Stimulated activated CD4-positive, alpha-beta T cell treated with anti-CD3 and anti-CD28 coated beads, Interleukin-2, amount 100 ng/mL, for 4 hours (primary cell): ENCODE measurements at places on chromosomes 2 and 18.

GRCh38 chr2:26805241-26805676 is 19.4 kb downstream of the CENPA start:
- no peak for DNase-seq

- no peak for DNase-seq
Measured at GRCh38 chr18:1464444-1465217, 560.0 kb downstream of the ADCYAP1 start.

DNA sequence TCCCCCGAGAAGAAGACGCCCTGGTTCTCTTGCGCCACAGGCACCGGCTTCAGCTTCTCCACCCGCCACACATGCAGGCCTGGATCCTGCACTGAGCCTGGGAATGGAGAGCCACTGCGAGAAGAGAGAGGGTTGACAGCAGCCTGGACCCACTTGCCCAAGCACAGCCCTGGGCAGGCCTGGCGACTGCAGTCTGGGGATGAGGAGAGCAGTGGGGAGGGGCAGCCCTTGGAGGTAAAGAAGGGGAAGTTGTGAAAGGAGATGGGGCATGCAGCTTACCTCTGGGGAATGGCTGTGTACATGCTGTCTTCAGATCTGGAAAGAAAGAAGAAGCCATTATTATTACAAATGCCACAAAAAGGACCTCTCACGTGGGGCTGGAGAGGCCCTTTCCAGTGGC is 8.3 kb downstream of the CAPG start:
- no peak for DNase-seq

- no peak for DNase-seq
Measured at GRCh38 chr2:240480834-240481623, 45.6 kb downstream of the GPC1 start.

DNA sequence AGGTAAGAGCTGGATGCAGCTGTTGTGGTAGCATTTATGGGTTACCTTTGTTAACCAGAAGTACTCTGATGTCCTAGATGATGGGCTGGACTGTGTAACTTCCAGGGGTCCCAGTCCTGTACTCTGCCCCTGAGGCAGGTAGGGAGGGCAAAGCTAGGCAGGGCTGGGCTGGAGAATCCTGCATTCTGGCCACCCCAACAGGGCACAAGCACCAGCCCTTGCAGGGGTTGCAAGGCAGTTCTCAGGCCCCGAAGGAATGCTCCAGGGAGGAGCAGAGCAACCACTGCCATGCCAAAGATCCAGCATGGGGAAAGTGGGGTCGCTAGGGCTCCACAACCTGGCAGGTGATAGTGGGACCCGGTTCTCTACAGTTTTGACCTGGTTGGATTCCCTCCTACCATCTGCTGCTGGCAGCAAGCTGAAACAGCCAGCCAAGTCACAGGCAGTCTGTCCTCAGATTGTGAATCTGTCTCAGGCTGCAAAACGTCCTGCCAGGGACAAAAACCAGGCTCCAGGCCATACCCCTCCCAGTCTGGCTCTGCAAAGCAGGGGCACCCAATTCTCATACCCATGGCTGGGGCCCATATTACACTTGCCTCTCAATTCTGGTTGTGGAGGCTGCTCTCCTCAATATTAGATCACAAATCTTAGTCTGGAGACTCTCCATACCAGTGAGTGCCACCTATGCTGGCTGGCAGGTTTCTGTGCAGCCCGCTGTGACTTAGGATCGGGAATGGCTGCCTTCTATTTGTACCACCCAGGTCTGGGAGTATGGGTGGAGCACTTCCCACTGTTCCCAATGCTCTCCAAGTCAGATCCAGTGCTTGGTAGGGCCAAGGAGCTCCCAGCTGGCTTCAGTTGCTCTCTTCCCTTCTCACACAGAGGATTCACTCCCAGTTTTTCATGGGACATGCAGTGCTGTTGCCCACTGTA is 61.1 kb downstream of the SMCHD1 start:
- DNase-seq = no peak

DNA sequence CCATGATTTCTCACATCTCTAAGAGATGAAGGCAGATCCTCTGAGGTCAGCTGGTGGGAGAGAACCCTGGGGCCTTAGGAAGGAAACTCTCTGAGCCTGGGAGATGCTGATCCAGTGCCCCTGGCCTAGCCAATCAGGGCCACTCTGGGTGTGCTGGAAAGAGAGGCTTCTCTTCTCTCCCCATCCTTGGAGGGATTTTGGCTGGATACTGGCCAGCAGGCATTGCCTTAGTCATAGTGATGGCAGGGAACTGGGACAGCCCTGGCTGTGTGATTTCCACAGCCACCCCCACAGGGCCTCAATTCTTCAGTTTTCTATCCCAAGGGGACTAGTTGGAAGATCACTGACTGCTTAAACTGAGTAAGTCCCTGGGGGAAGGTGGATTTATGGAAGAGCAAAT is 26.6 kb upstream of the PLB1 start:
- DNase-seq = no peak

GRCh38 chr2:174487108-174487819 is 435 bp upstream of the GPR155 start:
- peak; percentile 98 for DNase-seq

GRCh38 chr2:182824056-182824766 is 42.2 kb downstream of the FRZB start:
- no peak for DNase-seq

- DNase-seq = no peak
Measured at GRCh38 chr2:239324456-239324855, 76.4 kb downstream of the HDAC4 start.

- DNase-seq = no peak
Measured at GRCh38 chr2:235017441-235017840, 65.6 kb downstream of the SH3BP4 start.

DNA sequence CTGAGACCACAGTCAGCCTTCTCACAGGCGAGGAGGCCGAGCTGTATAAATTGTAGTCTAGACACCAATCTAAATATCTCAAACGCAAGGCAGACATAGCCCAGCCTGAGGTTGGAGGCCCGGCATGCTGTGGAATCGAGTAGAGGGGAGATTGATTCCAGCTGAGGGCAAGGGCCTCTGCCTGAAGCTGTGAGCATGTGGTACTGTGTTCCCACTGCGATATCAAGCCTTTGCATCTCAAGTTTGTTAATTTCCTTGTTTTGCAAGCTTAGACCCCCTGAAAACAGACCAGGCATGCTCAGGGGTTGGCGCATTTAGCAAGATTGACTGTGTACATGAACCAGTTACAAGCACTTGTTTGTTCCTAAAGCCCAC is 65.1 kb upstream of the FOSL2 start:
- DNase-seq = no peak

DNA sequence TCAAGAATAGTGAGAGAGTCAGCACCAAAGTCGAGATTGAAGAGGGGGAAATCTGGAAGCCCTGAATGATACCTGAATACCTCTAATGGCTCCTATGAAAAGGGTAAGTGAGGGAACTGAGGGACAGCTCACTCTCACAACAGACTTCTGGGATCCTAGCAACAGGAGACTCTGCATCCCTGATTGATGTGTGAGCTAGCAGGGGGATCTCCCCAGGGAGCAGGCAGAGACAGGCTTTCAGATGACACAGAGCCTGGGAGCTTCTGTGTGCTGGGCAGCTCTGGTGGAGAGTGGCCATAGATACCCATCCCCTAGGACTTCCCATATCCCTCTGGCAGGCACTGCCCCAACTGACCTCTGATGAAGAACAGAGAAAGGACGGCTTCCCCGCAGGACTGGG is 206.2 kb downstream of the EXOC6B start:
- no peak for DNase-seq

DNA sequence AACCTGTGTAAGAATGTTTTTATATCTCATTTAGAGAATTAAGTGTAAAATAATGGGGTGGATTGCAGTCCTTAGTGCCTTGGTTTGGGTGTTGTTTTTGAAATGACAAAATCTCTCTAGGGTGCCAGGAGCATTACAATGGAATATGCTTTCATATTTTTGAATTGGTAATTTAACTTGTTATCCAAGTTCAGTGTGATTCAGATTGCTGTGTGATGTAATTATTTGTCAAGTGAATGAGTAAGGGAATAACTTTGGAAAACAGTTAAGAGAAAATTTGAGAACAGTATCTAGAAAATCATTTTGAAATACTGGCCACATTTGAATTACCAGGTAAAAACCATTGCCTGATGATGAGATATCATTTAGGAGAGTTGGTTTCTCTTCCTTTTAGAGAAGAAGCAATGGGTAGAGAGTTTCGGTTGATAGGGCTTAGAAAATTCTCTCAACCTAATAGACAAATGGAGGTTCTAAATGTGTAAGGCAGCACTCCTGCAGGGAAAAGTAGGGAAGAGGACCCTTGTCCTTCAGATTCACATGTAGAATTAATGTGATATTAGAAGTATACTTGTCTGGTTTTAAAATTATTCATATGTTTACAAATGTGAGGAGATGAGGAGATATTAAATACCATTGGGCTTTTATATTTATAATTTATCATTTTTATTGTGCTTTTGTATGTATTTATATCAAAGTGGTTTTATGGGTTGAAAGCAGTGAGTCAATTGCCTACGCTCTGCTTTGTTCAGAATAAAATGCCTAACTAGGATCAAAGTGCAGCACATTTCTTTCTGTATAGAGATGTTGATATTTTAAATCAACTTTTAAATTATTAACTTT is 124.8 kb downstream of the PHLPP1 start:
- DNase-seq = no peak
